Mammary microvascular endothelial cell (primary cell): ENCODE measurements at places on chromosomes 5 and 9. TPM values are rescaled to one million over a fixed set of nuclear protein-coding genes. Genes with fewer than 3 reads are reported as not detected.

DDX4 gene
- not detected in 2 replicates for total RNA-seq

OBP2B gene
- not detected in 2 replicates for total RNA-seq

TRIM36 gene
- total RNA-seq: 1.5 and 1.7 TPM in 2 replicates

MSX2 gene
- total RNA-seq: 0.25 TPM in 1 of 2 replicates, not detected in the other

SLC6A18 gene
- total RNA-seq: not detected in 2 replicates
